ENCODE measurements at places on chromosomes 3 and 15.

GRCh38 chr3:59339818-59340217 lies 290.0 kb upstream of the CFAP20DC start:
- no peak for DNase-seq

DNA sequence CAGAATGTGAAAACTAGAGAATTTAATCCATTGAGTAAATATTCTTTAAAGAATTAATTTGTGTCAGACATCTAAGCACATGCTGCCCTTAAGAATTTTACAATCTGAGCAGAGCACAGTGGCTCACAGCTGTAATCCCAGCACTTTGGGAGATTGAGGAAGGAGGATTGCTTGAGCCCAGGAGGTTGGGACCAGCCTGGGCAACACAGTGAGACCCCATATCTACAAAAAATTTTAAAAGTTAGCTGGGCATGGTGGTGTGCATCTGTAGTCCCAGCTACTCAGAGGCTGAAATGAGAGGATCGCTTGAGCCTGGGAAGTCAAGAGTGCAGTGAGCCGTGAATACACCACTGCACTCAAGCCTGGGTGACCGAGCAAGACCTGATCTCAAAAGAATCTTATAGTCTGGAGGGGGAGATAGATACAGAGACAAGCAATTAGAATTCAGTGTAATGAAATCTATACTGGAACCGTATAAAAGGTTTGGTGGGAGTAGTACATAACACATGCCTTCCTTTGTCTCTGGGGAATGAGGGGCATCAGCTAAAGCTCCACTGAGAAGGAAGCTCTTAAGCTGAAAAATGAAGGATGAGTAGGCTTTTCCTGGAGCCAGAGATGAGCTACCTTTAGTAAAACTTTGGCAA lies 21.2 kb downstream of the ATP11B start:
- no peak for DNase-seq

DNA sequence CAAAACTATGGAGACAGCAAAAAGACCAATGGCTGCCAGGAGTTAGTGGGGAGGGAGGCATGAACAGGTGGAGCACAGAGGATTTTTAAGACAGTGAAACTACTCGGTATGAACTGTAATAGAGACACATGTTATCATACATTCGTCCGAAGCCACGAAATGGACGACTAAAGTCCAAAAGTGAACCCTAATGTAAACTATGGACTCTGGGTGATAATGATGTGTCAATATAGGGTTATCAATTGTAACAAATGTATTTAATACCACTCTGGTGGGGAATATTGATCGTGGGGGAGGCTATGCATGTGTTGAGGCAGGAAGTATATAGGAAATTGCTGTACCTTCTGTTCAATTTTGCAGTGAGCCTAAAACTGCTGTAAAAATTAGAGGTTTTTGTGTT lies 107.0 kb downstream of the CPN2 start:
- no peak for DNase-seq

- no peak for DNase-seq
These were observed 67.7 kb downstream of the IFT80 start for GRCh38 chr3:160331127-160331937.

GRCh38 chr15:75834021-75834420 lies 9.2 kb upstream of the UBE2Q2 start:
- no peak for DNase-seq

DNA sequence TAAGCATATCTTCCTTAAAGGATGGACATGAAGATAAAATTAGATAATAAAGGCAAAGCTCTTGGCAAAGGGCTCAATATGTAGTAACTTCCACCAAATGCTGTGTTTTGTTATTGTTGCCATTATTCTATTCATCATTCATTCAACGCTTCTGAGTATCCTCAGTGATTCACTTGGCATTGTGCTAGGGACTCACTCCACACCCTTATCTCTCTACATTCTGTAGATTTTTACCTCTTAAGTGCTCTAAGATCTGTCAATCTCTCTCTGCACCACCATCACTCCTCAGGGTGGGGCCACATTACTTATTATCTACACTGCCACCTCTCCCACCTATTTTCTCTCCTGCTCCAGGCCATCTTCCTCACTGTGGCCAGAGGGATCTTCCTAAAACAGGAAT lies 51.2 kb downstream of the SH3GL3 start:
- no peak for DNase-seq

DNA sequence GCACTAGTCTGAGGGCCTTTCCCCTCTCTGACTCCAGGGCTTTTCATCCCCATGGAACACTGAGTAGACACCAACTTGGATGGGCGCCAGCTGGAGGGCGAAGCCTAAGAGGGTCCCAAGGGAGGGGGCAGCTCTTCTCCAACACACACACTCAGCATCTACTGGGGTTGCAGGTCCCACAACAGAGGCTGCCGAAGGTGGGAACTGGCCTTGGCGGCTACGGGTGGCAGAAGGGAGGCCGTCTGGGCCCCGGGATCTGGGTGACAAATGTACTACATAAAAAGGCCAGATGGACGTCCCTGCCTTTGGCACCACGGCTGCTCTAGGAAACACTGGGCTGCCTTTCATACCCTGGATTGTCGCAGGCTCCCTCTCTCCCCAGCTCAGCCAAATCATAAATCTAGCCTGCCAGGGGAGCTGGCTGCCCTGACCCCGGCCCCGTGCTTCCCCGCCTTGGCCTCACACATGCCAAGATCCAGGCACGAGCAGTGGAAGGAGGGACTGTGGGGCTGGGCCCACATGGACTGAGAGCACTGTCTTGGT lies 31.5 kb downstream of the SEMA5B start:
- peak; percentile 24 for DNase-seq

DNA sequence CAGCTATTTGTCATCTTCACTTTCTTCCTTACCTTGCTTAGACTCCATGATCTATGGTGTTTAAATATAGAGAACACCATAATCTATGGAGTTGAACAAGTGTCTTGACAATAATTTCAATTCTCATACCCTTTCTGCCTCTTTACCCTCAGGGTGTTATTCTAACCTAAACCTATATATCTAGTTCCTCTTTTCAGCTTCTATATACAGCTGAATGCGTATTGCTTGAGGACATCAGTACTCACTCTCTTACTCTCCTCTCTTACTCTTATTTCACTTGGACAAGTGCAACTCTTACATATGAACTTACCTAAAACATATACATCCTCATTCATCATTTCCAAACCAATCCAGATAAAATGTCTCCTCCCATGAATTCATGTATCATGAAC lies 187.1 kb downstream of the RAP2B start:
- no peak for DNase-seq

DNA sequence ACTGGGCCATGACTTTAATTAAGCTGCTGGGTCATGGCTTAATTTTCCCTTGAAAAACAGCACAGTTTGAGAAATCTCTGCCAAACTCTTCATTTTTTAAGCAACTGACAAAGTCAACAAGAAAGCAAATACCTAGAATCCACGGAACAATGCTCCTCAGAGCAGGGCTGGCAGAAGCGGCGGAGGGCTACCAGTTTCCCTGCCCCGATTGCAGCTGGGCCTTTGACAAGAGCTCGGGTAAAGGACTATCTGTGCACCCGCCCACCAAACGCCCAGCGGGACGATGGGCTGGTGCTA lies 1.2 kb downstream of the GOLIM4 start:
- DNase-seq, result no peak

GRCh38 chr3:136932523-136932922 lies 25.3 kb upstream of the IL20RB start:
- no peak for DNase-seq

DNA sequence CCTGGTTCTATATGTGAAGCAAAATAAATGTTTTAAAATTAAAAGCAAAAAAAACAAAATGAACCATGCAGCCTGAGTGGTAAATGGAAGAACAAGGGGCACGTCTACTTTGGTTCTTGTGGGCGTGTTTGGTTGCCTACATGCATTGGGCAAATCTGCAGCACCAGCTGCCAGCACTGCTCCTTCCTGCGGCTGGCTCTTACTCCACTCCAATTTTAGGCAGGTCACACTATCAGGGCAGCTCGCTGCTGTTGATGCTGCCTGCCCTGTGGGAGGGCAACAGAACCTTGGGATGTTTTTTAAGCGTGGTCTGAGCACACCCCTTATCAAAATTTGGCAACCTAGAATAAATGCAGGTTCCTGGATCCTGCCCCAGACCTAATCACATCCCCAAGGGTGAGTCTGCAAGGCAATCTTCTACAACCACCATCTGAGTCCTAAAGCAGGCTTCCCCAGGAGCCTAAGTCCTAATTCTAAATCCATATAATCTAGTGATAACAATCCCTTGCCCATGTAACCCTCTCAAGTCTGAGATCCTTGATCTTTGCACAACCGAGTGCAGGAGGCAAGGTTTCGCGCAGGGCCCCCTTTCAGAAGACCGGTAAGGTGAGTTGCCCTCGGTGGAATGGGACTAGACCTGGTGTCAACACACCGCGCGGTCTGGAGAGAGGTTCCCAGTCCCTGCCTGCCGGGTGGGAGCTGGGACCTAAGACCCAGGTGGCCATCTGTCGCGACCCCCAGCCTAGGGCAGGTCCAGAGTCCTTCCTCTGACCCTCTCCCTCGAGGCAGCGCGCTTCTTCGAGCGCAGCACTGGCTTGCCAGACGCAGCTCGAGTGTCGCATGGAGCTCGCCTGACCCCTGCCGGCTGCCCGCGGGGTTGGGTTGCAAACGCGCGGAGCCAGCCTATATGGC lies 15.9 kb downstream of the IVD start:
- peak; percentile 72 for DNase-seq

DNA sequence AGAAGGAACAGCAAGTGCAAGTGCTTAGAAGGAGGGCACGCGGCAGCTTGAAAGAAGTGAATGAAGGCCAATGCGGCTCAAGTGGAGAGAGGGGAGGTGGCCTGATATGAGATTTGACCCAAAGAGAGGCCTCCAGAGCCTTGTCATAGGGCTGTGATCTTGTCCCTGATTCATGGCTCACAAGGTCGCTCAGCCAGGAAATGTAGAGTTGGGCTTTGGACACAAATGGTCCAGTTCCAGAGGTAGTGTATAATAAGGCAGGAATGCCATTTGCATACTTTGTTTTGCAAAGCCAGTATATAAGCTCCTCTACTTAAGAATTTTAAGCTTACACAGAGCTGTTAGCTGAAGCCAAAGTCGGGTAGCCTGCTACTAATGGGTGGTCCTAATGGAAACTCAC lies 33.7 kb downstream of the HGD start:
- no peak for DNase-seq

GRCh38 chr3:5699313-5699712 lies 511.8 kb downstream of the EDEM1 start:
- DNase-seq, result no peak

DNA sequence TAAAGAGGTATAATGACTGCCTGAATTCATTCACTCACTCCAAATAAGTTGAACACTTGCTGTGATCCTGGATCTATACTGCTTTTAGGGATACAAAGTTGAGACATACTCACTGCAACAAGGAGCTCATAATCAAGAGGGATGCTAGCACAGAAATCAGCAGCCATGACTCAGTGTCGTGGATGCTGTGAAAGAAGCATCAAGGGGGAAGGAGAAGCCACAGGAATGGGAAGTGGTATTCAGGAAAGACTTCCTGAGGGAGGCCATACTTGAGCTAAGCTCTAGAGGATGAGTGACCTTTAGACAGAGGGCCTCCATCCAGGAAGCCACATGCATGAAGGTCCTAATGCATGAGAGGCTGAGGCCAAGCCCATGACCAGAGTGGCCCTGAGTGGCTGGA lies 245.7 kb upstream of the RORA start:
- DNase-seq, result no peak

- DNase-seq, result no peak
These were observed 4.6 kb downstream of the MAN2C1 start for GRCh38 chr15:75363786-75364185.

DNA sequence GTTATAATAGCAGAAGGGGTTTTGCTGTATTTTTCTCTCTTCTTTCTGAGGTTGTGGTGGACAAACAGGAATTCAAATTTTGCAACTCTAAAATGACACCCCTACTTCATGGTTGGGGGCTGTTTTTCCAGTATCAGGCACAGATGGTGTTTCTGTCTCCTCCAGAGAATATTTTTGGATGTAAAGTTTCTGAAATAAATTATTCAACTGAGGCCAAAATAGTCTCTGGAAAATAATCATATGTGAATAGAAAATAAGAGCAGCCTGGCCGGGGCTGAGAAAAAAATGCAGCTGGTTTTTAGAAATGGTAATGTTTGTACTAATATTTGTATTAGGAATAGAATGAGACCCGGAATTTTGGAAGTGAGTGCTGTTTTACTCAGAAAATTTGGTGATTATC lies 121.3 kb upstream of the ADAMTS9 start:
- no peak for DNase-seq

GRCh38 chr15:74957476-74958035 lies 984 bp upstream of the RPP25 start:
- no peak for DNase-seq

- no peak for DNase-seq
These were observed 76.0 kb downstream of the PTPRG start for GRCh38 chr3:61637088-61638051.

- DNase-seq, result no peak
These were observed 44.5 kb downstream of the GBE1 start for GRCh38 chr3:81716870-81717509.

DNA sequence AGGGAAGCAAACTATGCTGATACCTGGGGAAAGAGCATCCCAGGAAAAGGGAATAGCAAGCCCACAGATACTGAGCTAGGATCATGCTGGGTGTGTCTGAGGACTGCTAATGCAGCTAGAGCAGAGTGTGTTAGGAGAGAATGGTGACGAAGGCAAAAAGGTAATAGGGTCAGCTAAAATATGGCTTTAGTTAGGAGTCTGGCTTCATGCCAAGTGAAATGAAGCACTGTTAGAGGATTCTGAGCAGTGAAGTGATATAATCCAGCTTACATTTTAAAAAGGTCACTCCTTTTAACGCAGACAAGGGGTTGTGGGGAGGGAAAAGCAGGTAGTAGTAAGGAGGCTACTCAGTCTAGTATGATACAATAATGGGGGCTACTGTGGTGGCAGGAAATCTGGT lies 30.4 kb downstream of the SECISBP2L start:
- DNase-seq, result no peak

- no peak for DNase-seq
These were observed 42.3 kb downstream of the RAB27A start for GRCh38 chr15:55247311-55247710.

DNA sequence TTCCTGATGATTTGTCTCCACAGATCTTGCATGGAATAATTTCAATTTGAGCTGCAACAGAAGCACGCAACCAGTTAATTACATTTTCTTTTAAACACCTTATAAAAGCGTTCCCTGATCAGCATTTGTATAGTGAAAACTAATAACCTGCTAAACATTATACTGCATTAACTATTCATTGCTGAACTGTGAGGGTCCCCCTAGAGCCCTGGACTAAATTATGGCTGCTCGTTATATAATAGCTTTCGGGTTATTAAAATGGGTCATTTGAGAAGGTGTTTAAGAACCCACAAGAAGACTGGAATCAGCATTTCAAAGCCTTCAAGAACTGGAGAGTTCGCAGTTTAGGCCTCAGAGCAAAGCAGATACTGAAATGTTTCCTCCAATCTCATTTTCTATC lies 52.9 kb upstream of the ICE2 start:
- no peak for DNase-seq

- no peak for DNase-seq
These were observed 338.5 kb downstream of the TUSC7 start for GRCh38 chr3:117047951-117048705.

DNA sequence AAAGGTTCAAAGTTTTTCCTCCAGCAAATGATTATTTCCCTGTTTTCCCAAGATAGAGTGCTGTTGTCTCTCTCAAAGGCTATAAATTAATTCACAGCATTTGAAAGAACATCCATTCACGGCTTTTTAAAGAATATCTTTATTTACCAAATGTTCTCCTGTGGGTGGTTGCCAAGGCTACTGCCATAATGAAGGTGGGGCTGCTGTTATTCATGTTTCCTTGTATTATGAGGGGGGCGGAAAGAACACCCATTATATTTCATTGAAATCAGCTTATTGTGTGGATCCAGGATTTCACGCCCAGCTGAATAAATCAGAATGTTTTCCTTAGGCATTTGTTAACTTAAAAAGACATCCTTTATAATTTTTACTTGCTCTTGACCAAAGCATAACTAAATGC lies 10.1 kb downstream of the SRP14 start:
- DNase-seq, result no peak

Data from SK-N-DZ (cell line).